SK-N-DZ (cell line): ENCODE measurements at places on chromosomes 3 and 15.
A peak's percentile ranks its signal among the peaks of the same experiment; 100 is the strongest.

GRCh38 chr3:110193074-110193473, 855.7 kb upstream of the DPPA4 start:
- DNase-seq = no peak

DNA sequence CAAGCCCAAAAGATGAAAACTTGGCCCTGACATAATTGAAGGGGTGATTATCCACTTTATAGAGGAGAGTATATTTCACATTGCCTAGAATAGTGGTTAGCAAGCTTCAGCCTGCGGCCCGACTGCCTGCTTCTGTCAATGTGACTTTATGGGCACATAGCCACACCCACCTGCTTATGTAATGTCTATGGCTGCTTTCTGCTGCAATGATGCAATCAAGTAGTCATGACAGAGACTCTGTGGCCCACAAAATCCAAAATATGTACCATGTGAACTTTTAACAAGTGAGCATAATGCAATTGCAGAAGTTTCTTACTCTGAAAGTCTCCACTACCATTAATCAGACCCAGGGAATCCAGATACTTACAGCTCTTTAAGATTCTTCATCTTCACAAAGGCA, 103.1 kb downstream of the LRIG1 start:
- no peak for DNase-seq

GRCh38 chr3:48501196-48501595, 2.8 kb downstream of the SHISA5 start:
- DNase-seq = no peak

DNA sequence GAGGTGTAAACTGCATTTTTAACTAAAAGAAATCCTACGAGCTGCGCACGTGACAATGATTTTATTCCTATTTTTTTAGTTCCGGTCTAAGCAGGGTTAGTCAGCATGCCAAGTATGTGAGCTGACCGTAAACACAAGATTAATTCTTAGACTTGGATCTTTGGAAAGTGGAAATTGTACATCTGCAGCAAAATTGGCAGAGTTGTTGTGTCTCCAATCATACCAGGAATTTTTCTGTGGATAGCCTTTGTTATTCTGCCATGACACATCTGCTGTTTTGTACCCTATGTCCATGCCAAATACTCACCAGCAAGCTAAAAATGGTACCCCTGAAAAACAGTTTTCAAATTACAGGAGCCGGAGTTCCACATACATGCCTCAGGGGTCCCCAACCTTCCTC, 562.5 kb downstream of the UNC13C start:
- DNase-seq = no peak

DNA sequence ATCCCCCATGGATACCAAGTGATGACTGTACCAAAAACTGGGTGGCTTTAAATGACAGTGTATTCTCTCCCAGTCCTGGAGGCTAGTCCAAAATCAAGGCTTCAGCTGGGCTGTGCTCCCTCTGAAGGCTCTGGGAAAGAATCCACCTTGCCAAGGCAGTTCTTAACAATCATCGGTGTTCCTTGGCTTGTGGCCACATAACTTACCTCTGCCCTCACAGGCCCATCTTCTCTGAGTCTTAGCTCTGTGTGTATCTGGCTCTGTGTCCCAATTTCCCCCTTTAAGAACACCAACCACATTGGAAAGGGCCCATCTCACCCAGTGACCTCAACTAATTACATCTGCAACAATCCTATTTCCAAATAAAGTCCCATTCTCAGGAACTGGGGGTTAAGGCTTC, 503.0 kb upstream of the PROK2 start:
- DNase-seq = no peak

DNA sequence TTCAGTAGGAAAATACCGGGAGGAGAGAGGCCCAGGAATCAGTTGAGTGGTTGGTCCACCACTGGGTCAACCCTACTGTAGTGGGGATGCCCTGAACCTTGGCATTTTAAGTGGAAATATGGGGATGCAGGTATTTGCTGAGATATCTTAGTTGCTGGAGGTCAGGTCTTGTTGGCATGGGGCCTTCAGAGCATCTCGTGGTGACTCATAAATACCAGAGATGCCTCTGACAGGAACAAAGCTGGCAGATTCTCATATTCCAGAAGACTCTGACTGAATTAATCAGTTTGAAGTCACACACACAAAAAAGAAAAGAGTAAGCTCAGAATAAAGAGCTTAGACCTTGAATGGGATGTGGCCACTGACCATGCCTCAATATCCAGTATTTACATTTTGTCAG, 91.6 kb downstream of the CACNA2D3 start:
- DNase-seq = no peak

GRCh38 chr3:123595396-123596180, 10.7 kb upstream of the HACD2 start:
- DNase-seq = peak; percentile 36

DNA sequence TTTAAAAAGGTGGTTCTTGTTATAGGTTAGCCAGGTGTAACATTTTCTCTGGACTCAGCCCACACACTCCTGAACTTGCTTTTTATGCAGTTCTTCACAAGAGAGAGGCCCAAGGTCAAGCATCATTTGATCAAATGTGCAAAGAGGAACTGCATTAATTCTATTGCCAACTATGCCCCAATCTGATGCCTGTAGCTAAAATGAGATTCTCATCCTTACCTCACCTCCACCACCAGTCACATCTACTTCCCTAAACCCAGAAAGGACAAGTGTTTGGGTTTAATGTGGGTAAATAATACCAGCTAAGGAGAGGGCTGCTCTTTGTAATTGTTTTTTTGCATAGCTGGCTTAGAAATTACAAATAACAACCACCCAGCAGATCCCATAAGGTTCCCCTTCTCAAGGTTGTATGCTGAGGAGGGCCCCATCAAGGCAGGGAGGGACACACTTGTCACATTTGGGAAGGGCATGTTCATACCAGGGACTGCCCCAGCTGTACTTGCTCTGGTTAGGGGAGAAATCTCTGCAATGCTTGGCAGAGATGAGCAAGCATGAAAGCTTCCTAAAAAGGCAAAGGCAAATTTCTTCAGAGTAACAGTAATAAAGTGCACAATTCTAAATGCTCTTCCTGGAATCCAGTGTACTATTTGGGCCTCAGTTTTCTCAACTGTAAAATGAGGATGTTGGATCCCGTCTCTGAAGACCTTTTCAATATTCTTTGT, 76.2 kb downstream of the TGFBR2 start:
- DNase-seq = no peak

GRCh38 chr3:39114456-39114855, 7.0 kb downstream of the TTC21A start:
- DNase-seq = no peak

DNA sequence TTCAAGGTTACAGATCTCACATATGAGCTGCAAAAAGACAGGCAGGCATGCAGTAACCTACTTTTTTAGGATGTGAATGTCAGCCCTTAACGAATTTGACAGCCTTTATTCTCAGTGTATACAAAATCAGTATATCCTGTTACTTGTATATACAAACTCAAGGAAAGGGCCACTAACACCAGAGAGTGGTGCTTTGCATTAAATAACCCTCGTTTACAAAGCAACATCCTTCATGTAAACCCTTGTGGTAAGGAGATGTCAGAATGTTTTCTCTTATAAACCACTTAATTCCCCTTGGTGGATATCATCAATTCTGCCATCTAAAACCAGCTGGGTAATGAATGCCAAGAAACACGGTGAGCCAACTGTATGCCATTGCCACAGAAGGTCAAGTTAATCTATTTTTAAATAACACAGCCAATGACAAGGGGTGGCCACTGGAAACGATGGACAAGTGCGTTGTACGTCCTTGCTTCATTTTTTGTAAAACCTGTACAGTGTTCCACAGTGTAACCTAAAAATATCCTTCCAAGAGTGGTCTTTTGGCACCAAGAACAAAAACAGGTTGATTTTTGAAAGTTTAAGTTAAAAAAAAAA, 7.5 kb downstream of the MAGI1 start:
- no peak for DNase-seq

- no peak for DNase-seq
Measured at GRCh38 chr3:61876797-61877196, 315.4 kb downstream of the PTPRG start.
